ENCODE measurements at places on chromosomes 1 and 21.

GRCh38 chr21:30129246-30129645 is 37.4 kb downstream of the CLDN17 start:
- DNase-seq, result no peak

- no peak for DNase-seq
These were observed 1.4 kb downstream of the DVL1 start for GRCh38 chr1:1347663-1348419.

DNA sequence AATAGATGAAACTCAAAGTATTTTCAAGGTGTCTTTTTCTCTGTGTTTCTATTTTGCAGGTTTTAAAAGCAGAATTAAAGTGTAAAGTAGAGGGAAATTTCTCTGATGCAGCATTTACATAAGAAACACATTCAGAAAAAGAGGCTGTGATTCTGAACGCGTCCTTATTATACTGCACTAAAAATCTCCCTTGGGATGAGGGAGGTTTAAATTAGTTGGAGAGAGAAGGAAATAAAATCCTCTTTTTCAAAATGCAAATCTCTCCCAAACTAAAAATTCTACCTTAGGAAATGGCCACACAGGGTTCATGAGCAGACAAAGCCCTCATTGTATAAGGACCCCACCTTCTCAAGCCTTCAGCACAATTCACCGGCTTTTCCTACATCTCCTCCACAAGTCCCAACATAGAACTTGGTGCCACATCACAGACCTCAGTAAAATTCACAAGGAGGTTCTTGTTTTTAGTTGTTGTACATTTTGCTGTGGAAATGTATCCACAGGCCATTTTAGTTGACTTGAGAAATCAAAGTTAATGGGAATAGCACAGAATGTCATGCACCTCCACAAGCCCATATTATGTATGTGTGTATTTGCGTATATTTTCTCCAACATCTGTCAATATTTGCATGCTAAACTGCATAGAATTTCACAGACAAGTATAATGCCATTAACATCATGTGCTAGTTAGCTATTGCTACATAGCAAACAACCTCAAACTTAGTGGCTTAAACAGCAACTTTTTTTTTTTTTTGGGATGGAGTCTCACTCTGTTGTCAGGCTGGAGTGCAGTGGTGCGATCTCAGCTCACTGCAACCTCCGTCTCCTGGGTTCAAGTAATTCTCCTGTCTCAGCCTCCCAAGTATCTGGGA is 59.8 kb downstream of the MAB21L3 start:
- no peak for DNase-seq

DNA sequence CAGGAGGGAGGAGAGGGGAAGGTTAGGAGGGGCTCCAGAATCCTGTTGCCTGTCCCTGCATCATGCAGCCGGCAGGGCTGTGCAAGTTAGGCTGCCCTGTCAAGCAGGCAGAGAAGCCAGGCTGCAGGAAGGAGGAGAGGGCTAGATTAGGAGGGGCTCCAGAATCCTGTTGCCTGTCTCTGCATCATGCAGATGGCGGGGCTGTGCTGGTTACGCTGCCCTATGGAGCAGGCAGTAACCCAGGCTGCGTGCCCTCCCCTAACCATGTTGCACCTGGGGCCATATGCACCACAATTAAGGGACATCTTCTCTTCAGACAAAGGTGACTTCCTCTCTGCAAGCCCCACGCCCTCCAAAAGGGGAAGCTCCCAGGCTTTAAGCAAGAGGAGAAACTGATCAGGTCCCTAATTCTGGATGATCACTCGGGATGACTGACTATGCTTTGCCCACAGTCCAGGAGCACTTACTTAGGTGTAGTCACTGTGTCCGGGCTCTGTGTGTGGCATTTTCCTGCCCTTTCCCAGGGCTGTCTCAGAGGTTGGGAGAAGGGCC is 457.4 kb downstream of the SETD4 start:
- no peak for DNase-seq

DNA sequence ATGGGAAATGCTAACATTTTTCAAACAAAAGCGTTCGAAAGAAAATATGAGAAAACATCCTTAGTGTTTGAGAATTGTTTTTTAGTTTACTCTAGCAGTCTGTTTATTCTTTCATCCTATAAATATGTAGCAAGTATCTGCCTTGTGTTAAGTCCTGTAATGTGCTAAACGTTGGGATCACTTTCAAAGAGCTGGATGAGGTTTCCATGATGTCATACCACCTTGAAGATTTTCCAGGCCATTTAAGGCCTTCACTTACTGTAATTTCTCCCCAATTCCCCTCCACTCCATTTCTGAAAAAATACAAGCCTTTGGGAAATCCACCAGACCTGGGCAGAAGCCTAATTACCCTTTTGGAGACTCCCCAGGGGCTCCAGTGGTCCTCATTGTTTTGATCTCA is 24.2 kb upstream of the CTBS start:
- DNase-seq, result no peak

Measured in CD4-positive, alpha-beta T cell treated with Interleukin-15 for 4 hours (primary cell).